ENCODE measurements at places on chromosomes 1 and 21. TPM values are rescaled to one million over a fixed set of nuclear protein-coding genes. Genes with fewer than 3 reads are reported as not detected.

GRCh38 chr1:204065174-204065985 is 7.5 kb upstream of the SOX13 start:
- peaks cover 6% of the 10 kb centered on the region for H3K4me1 ChIP-seq
- H3K27me3 ChIP-seq = no peaks in the 10 kb centered on the region
- H3K27ac ChIP-seq = no peak overlapping the region
- H3K36me3 ChIP-seq = no peaks in the 10 kb centered on the region
- no peak for DNase-seq
- no peak overlapping the region for H3K4me3 ChIP-seq

GRCh38 chr1:35047188-35047858 is 15.6 kb upstream of the ZMYM6 start:
- H3K27ac ChIP-seq = no peak overlapping the region
- peaks cover 7% of the 10 kb centered on the region for H3K27me3 ChIP-seq
- no peak for DNase-seq
- H3K4me3 ChIP-seq = no peak overlapping the region

DNA sequence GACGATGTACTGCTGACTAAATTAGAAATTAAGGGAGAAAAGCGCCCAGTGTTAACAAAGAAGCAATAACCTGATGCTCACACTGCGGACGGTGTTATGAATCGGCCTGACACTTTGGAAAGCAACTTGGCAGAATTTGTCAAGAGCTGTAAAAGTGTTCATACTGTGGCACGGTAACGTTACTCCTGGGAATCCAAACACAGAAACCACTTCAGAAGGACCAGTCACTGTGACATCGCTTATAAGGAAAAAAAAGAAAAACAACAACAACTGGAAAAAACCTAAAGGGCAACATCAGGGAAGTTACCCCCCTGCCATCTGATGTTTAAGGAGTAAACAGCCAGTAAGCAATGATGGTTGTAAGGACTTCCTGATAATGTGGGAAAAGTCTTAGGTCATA is 27.7 kb downstream of the CAPZB start:
- no peaks in the 10 kb centered on the region for H3K36me3 ChIP-seq
- DNase-seq = no peak
- no peak overlapping the region for H3K27ac ChIP-seq
- H3K4me3 ChIP-seq = peak overlapping the region; percentile 13
- peaks cover 100% of the 10 kb centered on the region for H3K4me1 ChIP-seq

DNA sequence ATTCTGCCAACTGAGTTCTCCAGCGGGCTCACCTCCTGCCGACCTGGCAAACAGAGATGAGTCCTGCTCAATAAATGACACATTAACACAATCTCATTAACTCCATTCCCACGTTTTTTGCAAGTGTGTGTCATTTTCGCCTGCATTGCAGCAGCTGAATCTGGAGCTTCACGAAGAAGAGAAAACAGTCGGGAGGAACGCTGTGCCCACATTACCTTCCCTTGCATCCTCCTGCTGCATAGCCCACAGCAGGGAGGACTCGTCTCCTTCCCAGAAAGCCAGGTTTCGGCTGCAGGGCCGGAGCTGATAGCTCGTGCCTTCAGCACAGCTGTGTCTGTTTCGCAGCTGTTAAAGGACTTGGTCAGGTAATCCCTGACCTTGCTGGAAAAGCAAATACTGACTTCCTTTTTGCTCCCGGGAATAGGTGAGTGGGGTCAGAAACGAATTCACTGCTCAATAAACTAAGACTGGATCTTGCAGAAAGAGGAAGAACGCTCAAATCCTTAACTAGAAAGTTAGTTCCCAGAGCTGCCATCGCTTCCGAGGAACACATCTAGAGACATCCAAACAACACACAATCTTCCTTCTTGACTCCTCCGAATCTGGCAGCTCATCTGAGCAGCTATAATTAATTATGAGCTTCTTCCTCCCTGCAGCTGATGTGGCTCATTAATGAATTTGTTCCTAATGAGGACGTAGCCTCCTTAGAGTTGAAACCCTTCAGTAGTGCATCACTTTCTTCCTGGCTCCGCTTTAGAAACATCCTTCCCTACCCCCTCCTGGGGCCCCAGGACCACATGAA is 33.0 kb downstream of the KANK4 start:
- no peak overlapping the region for H3K4me3 ChIP-seq
- no peaks in the 10 kb centered on the region for H3K36me3 ChIP-seq
- H3K27me3 ChIP-seq = no peaks in the 10 kb centered on the region
- H3K4me1 ChIP-seq = no peaks in the 10 kb centered on the region
- H3K27ac ChIP-seq = no peak overlapping the region

GRCh38 chr1:99600782-99601181 is 45.1 kb upstream of the PALMD start:
- no peaks in the 10 kb centered on the region for H3K27me3 ChIP-seq
- H3K4me1 ChIP-seq = no peaks in the 10 kb centered on the region
- no peak overlapping the region for H3K4me3 ChIP-seq
- H3K27ac ChIP-seq = peak overlapping the region; percentile 36

- no peaks in the 10 kb centered on the region for H3K27me3 ChIP-seq
- H3K4me3 ChIP-seq = no peak overlapping the region
- peaks cover 7% of the 10 kb centered on the region for H3K36me3 ChIP-seq
- DNase-seq = no peak
- peaks cover 72% of the 10 kb centered on the region for H3K4me1 ChIP-seq
Measured at GRCh38 chr1:221709854-221710253, 32.0 kb downstream of the DUSP10 start.

DNA sequence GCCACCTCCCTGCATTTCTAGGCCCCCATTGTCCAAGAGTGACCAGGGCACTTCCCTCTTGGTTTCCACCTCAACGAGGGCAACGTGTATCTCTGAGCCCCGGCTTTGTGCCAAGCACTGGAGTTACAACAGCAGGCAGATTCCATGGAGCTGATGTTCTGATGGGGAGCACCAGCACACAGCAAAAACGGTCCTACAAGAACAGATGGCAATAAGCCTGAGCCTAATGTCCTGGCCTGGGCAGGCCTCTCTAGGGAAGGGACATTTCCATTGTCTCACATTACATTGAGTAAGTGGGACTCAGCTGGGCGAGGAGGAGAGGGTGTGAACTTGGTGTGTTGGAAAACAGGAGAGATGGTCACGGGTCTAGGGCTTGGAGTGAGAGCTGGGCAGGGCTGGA is 27.2 kb upstream of the NPPB start:
- H3K4me1 ChIP-seq = no peaks in the 10 kb centered on the region
- no peak overlapping the region for H3K4me3 ChIP-seq
- no peak for DNase-seq

DNA sequence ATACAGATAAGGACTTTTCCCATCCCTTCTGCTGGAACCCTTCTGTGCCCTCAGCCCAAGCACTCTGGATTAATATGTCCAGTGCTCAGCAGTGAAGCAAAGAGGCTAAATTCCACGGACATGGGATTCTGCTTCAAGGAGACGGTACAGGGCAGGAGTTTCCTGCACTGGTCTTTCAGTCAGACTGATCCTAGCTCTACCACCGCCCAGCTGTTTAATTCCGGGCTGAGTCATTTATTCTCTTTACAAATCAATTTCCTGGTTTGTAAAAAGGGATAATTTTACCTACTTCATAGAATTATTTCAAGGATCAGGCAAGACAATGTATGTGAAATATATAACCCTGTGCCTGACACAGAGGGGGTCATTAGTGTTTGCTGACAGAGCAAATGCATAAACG is 41.6 kb upstream of the NRDC start:
- no peak overlapping the region for H3K4me3 ChIP-seq
- no peak for DNase-seq
- no peaks in the 10 kb centered on the region for H3K4me1 ChIP-seq
- H3K36me3 ChIP-seq = no peaks in the 10 kb centered on the region

- no peak overlapping the region for H3K4me3 ChIP-seq
- H3K36me3 ChIP-seq = no peaks in the 10 kb centered on the region
- no peak for DNase-seq
- no peaks in the 10 kb centered on the region for H3K27me3 ChIP-seq
- no peaks in the 10 kb centered on the region for H3K4me1 ChIP-seq
Measured at GRCh38 chr1:1927751-1928150, 8.7 kb upstream of the TMEM52 start.

The GRIK1 gene
- total RNA-seq = not detected

The FCRLB gene
- 0.24 TPM for total RNA-seq

The TENT5C gene
- 3.7 TPM for total RNA-seq
